ENCODE measurements at places on chromosomes 1 and 21.

GRCh38 chr1:19344372-19344810 lies 32.3 kb downstream of the SLC66A1 start:
- DNase-seq = no peak

GRCh38 chr1:18820791-18821641 lies 38.4 kb downstream of the TAS1R2 start:
- DNase-seq = peak; percentile 49

DNA sequence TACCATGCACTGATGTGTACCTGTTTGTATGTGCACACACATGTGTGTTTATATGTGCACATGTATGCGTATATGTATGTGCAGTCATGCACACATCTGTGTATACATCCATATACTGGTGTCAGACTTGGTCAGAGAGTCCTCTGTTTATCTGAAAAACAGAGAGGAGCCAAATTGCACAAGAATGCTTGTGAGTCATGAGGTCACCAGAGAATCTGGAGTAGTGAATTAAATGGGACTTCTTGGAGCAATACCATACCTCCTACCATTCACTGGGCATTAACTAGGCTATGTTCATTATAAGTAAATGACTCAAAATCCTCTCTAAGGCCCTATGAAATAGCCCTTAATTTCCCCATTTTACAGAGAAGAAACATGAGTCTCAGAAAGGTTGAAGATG lies 272.1 kb upstream of the C1orf87 start:
- DNase-seq = no peak

DNA sequence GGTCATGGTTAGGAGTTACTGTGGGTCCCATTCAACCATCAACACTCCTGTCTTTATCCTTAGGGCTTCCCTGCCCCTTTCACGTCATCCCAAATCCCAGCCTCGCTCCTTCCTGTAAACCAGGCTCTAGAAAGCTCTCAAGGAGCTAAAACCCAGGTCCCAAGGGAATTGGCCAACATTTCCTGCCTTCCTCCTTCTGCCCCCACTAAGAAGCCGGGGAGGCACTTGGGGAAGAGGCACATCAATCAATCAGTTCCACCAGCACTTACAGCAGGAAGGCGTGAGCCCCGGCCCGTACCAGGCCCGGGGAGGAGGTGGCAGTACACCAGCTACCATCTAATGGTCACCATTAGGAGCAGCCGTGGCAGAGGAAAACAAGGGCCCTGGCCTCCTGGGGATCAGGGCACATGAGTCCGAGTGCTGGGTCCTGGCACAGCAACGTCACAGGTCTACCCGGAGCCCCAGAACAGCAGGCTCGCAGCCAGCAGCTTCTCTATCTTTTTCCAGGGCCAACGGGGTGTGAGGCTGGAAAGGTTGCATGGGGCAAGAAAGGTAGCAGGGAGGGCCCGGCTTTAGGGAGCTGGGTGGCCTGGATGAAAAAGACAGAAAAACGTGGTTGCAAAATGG lies 108.6 kb downstream of the CASZ1 start:
- no peak for DNase-seq

GRCh38 chr1:6500544-6501278 lies 9.2 kb upstream of the PLEKHG5 start:
- DNase-seq = no peak

DNA sequence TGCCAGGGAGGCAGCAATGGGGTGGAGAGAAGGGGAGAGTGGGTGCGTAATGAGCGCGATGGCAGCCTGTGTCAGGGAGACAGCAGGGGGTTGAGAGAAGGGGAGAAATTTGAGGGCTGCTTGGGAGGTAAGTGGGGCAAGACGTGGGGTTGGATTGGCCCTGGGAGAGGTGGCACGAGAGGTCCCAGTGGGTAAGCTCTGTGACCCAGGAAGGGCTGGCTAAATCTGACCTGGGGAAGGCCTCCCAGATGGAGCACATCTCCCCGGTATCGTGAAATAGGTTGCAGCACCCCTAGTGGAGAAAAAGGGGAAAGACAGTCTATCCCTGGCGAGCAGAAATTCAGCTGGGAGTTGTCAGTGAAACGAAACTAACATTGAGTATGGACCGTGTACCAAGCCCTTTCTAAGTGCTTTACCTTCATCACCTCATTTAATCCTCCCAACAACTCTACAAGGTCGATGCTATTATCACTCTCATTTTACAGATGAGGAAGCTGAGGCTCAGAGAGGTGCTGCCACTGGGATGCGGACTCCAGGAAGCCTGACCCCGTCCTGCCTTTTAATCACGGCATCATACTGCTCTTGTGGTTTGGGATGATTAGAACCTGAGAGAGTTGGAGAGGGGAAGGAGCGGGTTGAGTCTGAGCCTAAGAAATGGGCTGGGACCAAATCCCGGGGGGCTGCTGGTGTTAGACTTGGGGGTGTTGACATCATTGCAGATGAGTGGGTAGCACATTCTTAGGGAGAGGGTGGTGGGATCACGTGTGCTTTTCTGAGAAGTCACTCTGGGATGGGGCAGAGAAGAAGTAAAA lies 56.6 kb upstream of the RPL11 start:
- peak; percentile 76 for DNase-seq

DNA sequence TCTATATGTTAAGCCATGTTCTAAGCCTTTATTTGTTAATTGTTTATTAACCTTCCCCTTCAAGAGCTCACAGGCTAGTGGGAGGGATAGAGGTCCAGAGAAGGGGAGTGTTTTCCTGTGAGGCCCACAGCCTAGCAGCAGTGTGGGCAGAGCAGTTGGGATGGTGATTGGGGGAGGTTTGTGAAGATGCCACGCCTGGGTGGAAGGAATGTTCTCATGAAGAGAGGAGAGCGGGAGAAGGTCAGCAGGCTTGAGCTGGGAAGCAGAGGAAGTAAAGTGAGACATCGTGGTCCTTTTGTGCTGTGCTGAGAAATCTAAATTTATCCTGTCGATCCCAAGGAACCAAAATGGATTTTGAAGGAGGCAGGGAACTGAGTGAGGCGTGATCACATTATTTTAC lies 42.6 kb downstream of the TRAPPC10 start:
- DNase-seq = no peak

DNA sequence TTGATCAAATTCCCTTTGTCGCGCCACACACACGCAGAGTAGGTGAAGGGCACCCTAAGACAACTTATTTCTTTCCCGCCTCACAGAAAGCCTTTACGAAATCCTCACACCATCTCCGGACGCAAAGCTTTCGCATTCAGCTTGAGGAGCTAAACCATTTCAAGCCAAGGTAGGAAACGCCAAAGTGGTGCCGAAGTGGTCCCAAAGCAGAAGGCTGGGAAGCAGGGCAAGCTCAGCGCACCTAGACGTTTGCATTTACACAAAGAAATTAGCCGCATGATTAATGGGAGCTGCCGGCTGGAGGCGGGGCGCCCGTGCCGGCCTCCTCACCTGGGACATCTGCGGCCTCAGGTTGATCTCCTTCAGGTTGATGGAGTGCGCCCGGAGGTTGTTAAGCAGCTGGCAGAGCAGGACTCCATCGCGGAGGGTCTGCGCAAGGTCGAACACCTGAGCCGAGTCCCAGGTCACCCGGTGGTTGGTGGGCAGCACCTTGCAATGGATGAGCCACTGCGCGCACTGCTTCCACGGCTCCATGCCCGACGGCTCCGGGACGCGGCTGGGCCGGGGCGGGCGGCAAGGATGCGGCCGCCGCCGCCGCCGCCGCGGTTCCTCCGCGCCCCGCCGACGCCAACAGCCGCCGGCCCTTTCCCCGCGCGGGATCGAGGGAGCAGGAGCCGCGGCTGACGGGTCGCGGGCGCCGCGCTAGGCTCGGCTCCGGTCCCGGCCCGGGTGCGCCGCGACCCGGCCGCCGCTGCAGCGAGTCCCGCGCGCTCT lies 457 bp downstream of the VAV3 start:
- peak; percentile 43 for DNase-seq

DNA sequence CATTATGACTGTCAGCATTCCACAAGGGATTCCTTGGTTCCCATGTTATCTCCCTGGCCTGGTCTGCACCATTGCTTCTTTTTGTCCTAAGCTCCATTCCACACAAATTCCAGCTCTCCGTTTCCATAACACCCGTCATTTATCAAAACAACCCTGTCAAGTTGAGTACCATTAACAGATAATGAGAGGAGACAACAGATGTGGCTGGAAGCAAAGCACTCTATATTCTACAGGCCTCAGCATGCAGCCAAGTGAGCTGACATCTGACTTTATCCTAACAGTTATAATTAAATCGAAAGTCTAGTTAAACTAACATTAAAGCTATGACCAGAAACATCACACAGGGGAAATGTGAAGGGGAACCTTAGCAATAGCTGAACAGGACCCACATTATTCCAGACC lies 110.4 kb downstream of the RERE start:
- peak; percentile 100 for DNase-seq

- no peak for DNase-seq
These were observed 62.9 kb upstream of the CNTN2 start for GRCh38 chr1:204979891-204980649.

DNA sequence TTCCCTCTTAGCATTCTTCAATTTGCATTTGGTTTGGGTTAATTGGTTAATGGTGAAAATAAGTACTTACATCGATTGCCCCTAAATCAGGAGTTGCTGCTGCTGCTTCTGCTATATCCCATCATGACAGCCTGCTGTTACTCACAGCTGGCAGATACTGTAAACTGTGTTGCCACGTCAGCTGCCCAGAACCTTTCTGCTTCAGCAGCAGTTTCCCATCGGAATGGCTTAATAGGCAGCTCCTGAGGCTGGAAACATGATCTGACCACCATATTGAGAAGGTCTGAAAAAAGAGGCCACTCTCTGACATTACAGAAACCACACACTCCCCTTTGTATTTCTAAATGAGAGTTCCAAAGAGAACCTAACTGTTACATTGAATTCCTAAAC lies 14.3 kb upstream of the SEC16B start:
- no peak for DNase-seq

DNA sequence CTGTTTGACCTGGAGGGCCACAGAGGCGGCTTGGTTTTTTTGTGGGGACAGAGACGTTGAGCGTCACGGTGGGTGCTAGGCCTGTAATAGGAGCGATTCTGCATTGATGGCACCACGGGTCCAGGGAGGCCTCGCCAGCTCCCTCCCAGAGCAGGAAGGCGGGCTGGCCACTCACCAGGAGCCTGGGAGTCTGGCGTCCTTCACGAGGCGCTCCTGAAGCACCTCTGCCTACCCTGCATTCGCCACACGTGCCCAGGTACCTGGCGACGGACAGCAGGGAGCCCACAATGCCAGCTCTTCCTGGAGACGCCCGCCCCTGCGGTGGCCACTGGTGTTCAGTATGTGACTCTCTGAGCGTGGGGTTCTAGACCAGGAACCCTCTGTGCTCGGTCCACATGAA lies 69.9 kb upstream of the TRAPPC10 start:
- no peak for DNase-seq

DNA sequence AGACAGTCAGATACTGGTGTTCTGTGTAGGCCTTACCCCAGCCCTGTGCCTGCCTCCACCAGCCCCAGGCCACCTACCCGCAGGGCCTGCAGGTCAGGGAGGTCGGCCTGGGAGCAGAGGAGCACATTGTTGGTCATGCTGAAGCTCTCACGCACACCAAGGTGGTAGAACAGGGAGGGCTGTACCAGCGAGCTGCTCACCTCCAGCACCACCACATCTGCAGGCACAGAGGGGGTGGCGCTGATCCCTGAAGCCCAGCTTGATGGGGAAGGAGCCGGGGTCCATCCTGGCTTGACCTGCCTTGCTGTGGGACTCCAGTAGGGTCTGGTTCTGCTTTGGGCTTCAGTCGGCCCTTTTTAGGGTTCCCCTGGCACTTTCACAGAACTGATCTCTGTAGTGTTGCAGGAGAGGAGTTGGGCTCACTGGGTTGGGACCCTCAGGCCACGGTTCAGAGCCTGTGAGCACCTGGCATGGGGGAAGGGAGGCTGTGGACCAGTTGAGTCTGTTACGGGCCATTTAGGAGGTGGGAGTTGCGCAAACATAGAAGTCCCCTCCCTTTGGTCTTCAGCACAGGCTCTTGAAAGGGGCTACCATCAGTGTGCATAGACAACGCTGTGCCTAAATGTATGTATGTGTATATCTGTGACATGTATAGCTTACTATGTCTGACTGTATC lies 1.9 kb downstream of the MAP3K6 start:
- no peak for DNase-seq

- no peak for DNase-seq
These were observed 38.8 kb downstream of the TMEM53 start for GRCh38 chr1:44635439-44635838.

DNA sequence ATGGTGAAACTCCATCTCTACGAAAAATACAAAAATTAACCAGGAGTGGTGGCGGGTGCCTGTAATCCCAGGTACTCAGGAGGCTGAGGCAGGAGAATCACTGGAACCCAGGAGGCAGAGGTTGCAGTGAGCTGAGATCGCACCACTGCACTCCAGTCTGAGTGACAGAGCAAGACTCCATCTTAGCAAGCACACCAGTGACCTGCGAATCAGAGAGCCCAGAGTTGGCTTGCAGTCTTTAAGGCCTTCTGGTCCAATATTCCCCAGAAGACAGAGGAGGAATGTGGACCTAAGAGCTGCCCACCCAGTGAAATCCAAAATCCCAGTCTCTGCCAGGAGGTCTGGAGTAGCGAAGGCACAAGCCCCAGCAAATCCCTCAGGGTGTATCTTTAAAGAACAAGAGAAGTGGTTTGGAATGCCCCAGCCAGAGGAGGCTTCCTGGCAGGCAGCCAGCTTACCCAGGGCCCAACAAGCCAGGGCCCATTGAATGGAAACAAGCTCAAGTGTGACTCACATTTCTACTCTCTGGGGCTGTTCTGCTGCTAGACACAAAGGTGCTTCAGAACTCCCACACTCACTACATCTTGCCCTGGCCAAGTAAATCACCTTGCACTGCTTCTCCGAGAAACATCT lies 23.9 kb downstream of the GPR161 start:
- peak; percentile 88 for DNase-seq

DNA sequence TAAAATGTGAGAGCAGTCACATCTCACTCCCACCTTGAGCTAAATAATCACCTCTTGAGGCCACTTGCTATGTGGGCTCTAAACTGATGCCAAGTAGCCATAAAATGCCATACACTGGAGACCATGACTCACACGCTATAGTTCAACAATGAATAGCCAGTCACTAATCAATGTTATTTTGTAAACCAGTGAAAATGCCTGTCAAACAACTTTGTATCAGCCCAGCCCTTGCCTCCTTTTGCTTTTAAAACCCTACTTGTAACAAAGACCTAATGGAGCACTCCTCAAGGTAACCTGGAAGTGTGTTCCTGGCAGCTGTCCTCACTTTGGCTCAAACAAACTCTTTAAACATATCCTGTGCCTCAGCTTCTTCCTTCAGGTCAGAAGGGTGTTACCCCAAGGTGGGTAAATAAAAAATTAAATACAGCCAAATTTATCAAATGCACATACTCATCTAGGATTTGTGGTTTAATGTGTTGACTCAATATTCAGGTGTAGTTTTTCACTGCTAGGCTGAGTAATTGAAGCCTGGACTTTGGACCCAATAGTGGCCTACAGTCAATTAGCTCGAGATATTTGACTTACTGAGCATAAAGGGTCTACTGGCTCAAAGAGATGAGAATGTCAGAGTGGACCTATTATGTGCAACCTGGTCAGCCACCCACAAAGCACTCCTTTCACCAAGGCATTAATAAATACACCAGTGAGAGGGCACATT lies 154.3 kb downstream of the COQ8A start:
- no peak for DNase-seq

Measured in NCI-H510A treated with DMSO at 0.1 percent for 48 hours (cell line).